HuH-7 (cell line): ENCODE measurements at places on chromosomes 4 and X.

GRCh38 chrX:41234962-41235361 lies 99.0 kb upstream of the DDX3X start:
- no peak for DNase-seq

DNA sequence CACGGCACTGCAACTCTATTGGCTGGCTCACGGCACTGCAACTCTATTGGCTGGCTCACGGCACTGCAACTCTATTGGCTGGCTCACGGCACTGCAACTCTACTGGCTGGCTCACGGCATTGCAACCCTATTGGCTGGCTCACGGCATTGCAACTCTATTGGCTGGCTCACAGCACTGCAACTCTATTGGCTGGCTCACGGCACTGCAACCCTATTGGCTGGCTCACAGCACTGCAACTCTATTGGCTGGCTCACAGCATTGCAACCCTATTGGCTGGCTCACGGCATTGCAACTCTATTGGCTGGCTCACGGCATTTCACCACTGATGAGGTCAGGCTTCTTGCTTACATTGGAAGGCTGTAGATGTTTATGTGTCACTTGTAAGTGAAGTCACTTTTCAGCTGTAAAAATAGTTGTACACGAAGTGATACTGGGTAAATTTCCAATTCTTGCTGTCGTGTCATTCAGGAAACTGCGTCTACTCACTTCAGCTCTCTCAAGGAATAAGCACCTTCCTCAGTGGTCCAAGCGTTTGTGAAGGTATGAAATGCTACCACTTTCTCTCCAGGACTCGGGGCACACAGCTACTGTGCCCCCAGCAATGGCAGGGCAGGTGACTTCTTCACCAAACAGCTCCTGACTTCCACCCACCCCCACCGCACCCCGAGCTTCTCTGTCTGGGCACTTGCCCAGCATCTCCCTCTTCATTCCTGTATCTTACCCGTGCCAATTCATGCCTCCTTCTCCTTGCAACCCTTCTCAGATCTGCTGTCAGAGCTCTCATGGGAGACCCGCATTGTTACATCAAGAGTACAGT lies 141.3 kb downstream of the AFAP1 start:
- no peak for DNase-seq

- DNase-seq, result no peak
Observed at GRCh38 chr4:507745-508512, 8.9 kb downstream of the PIGG start.

- DNase-seq, result no peak
Observed at GRCh38 chr4:180380733-180381132, 1862.5 kb upstream of the TENM3 start.

- no peak for DNase-seq
Observed at GRCh38 chrX:45591650-45592049, 391.0 kb upstream of the DIPK2B start.

GRCh38 chrX:135893294-135893817 lies at the start of the genes CT45A10 and SAGE1:
CT45A10 (minus strand) TSS chrX:135893444; CDS start chrX:135885344, 8,100 bp downstream.
SAGE1 (plus strand) TSS chrX:135893716; CDS start chrX:135896243, 2,527 bp downstream.
- DNase-seq, result no peak

- no peak for DNase-seq
Observed at GRCh38 chr4:181331214-181331613, 912.0 kb upstream of the TENM3 start.
